AG20443 (cell line): ENCODE measurements at places on chromosomes 7 and 10.
A peak's percentile ranks its signal among the peaks of the same experiment; 100 is the strongest.

- DNase-seq = no peak
Measured at GRCh38 chr7:41351091-41351490, 351.8 kb downstream of the INHBA start.

DNA sequence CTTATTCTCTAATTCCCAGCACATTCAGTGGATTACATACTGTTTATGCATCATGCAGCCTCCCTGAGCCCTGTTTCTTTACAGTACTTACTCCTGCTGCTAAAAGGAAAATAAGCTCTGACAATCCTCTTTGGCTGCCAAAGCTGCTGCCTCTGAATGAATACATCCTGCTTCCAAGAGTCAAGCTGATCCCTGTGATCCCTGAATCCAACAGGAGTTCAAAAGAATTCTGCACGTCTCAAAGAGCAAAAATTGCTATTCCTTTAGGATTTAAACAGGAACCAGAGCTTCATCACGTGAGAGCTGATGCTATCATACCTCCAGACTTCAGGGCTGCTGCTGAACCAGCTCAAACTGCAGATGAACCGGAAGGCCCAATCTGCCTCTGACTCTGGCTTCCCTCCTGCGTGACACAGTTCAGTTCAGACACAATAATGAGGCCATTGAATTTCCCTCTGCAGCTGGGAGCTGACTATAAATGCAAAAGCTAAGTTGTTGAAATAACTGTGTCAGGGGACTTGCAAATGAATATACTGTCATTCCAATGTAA, 851.0 kb upstream of the PHF14 start:
- DNase-seq = no peak

DNA sequence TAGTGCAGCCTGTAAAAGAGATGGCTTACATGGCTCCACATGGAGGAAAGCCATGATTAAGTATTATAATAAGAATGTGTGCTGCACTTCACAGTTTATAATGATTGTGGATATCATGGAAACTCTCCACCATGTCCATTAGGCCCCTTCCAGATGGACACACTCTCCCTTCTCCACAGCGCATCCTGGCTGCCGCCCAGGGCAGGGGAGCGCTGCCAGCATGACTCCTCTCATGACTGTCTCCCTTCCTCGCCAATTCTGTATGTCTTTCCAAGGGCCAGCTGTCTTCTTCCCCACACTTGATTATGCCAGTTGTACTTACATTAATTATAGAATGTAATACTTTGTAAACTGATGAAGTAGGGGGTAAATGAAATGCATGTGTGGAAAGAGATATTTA, 259.3 kb upstream of the TMEM72 start:
- peak; percentile 72 for DNase-seq

- no peak for DNase-seq
Measured at GRCh38 chr7:134465491-134465890, 6.6 kb upstream of the AKR1B1 start.

DNA sequence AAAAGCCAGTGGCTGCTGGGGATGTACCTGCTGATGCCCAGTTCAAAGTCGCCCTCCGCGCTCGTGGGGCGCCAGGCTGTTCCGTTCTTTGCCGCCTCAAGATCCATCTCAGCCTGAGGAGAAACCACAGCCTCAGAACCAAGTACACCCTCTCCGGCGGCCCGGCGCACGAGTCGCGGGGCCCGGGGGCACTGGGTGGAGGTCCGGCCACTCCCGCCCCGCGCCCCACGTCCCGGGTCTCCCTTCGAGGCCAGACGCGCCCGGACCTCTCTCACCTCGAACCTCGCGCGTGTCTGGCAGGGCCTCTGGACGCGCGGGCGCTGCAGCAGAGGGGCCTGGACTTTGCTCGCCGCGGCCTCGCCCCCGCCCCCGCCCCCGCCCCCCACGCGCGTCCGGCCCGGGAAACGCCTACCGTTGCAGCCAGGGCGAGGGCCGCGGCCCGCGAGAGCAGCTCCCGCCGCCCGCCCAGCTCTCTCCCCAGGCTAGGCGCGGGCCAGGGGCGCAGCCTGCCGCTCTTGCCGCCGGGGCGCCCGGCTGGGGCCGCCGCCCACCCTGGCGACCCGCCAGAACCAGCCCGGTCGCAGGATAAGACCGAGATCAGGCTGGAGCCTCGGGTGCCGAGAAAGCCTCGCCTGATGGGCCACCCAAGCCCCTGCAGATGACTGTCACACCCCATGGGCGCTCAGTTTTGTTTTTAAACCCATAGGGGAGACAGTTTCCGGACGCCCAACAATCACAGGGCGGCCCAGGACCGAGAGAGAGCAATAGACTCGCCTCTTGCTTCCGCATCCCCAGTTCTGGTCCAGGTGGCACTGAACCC, at the start of gene ABCB4:
ABCB4 (minus strand) TSS at position 322 of the 820 bp plus-strand sequence; CDS start at position 107, 215 bp downstream.
- DNase-seq = peak; percentile 42

DNA sequence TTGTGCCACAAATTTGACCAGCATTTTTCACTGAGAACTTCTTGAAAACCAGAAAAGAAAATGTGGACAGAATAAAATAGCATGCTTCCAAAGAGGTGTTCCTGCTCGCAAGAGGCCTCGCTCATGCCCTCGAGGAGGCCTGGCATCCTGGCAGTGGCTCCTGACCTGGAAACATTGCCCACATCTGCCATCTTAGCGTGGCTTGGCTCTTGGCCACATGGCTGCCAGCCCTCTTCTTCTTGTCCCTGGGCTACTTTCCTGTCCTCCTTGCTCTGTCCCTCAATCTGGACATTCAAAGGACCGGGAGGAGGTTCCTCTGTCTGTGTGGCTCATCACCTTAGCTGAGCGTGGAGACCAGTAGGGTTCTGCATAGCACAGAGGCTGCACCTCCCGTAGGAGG, 131.6 kb upstream of the TMEM72 start:
- no peak for DNase-seq

DNA sequence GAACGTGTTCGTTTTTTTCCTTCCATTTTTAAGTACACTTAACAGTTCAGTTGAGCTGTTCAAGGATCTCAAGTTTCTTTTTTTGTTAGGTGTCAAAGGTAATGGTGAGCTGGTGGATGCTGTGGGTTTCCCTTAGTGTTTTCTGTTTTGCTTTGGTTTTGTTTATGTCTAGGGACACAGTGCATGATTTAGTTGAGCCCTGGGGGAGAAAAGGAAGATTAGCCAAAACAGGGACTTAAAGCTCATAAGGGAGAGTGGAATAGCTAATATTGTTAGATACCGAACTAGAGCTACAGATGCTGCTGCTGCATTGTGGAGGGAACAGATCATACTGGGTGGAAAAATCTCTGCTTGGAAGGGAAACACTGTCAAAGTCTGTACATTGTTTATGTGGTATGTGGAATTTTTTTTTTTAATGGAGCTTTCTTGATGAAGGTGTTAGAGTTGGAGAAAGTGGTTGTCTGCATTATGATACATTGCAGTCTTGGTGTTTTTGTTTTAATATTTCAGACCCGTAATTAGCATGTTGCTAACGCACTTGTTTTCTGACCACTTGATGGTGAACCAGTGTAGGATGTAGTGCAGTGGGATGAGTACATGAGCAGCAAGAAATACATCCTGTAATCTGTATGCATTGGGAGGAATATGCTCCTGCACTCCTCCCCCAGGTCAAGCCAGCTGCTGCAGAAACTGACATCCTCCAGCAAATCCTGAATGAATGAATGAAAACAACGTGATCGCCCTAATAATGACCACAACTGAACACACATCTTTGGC, 2.1 kb downstream of the GLCCI1 start:
- DNase-seq = no peak

DNA sequence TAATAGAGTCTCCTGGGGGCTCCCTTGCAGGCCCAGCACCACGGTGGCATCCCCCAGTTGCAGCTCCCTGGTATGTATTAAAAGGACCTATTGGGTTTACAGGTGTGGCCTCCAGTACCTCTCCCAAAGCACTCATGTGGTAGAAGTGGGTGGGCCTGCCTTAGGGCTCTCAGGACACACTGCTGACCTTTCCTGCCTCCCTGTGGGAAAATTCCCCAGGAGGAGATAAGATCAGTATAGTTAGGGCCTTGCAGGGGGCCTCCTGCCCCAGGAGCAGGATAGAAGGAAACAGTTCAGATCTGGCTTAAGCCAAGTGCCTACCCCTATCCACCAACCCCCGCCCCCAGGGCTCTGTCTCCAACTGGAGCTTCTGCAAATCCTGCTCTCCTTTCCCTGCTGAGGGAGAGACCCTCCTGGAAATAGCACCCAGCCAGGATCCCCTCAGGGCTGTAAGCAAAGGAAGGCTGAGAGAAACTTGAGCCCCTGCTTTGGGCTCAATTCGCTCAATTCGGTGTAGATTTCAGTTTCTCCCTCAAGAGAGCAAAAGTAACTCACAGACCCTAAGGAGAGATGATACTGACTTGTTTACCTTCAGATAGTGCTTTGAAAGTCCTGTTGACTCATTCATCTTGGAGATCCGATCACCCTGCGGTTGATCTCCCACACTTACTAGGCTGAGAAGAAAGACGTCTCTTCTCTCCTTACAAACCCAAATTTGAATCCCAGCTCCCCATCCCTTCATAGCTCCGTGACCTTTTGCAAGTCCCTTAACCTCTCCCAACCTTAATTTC, 130.6 kb downstream of the WDR11 start:
- DNase-seq = no peak

- DNase-seq = peak; percentile 75
Measured at GRCh38 chr10:59006511-59007306, 169.7 kb upstream of the PHYHIPL start.

GRCh38 chr7:78039790-78040776, 241.5 kb downstream of the PHTF2 start:
- DNase-seq = peak; percentile 21

GRCh38 chr10:133274751-133275683, 1.7 kb downstream of the ADAM8 start:
- no peak for DNase-seq

GRCh38 chr10:34024282-34024681, 689.8 kb upstream of the NRP1 start:
- DNase-seq = no peak

DNA sequence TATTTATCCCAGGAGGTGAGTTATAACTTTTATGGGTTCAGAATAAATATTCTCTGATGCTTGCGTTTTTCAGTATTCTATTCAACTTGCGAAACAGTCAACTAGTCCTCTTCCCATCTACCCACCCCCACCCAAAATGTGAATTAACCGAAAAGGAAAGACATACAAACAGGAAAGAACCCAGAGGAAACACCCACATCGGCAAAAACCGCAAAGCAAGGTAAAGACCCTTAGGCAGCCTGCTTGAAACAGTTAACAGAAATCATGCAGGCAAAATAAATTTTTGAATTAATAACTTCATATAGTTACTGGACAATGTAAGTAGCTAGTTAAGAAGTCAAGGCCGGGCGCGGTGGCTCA, 5.4 kb downstream of the ZC3HAV1 start:
- no peak for DNase-seq

- DNase-seq = no peak
Measured at GRCh38 chr10:5932345-5932744, 42.3 kb downstream of the FBH1 start.

- no peak for DNase-seq
Measured at GRCh38 chr10:28963539-28964221, 286.4 kb downstream of the BAMBI start.

- no peak for DNase-seq
Measured at GRCh38 chr10:60123668-60124067, 217.3 kb upstream of the CCDC6 start.

DNA sequence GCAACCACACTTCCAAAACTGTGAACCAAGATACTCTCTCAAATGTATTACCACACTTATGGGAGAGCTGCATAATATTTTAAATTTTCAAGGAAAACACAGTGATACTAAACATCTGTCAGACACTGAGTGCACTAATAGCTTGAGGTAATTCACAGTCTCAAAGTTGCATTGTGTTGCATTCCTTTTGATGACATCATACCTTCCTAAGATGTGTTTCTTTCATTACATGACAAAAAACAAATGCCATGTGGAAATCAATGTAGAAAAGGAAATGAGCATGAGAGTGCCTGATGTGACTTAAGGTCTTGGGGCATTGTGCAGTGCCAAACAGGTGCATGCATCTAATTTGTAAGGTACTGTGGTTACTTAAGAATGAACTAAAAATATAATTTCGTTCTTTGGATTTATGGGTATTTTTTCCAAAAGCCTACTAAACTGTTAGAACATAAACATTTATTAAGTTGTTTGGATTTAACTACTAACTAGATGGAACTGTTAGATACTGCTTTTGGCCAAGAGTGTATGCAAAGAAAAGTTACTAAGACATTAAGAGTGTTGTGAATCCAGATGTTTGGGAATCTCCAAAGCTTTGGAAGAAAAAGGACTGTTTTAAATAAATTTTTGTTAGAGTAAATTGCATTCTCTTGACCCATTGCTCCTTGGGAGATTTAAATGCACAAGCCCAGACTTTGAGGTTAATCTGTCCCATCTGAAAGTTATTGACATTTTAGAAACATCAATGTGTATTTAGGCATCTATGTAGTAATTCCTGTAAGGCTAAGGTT, 496.2 kb upstream of the SEMA3D start:
- peak; percentile 19 for DNase-seq

DNA sequence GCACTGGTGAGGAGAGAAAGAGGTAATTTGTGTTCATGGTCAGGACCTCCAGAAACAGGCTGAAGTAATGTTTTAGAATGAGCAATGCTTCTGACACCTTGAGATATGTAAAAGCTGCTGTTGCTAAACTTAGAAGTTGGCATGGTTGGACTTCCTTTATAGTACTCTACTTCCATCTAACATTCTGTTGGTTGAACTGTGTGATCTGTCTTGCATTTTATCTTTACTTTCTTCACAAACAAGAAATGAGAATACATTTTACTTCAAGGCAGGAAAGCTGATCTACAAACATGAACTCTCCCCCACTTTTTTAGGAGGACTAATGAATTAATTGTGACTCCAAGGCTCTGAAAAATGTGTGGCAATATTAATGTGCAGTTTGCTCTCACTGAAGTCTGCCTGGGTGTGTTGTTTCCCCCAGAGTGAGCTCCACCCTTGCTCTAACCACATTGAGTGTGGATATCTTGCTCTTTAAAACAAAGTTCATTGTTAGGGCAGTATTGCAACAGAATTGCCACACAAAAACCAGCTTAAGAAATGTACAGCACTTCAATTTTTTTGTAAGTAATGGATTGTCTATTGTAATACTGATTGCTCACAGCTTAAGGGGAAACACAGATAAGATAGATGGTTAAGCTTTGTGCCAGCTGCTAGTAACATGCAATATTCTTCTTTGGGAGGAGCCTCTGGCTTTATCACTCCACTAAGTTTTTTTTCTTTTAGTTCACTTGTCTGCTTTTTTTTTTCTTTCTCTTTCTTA, 69.0 kb downstream of the ADD3 start:
- DNase-seq = peak; percentile 69

GRCh38 chr10:122290833-122291532, 19.9 kb downstream of the BTBD16 start:
- no peak for DNase-seq

GRCh38 chr7:2405201-2405600, 1.8 kb downstream of the CHST12 start:
- DNase-seq = no peak

GRCh38 chr7:112858838-112859237, 68.6 kb upstream of the TMEM168 start:
- DNase-seq = no peak

DNA sequence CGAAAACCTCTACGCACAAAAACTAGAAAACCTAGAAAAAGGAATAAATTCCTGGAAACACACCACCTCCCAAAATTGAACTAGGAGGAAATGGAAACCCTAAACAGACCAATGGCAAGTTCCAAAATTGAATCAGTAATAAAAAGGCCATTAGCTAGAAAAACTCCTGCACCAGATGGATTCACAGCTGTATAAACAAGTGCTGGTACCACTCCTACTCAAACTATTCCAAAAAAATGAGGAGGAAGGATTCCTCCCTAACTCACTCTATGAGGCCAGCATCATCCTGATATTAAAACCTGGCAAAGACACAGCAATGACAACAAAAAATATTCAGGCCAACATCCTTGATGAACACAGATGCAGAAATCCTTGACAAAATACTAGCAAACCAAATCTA, 228.2 kb downstream of the CHRM2 start:
- DNase-seq = no peak

- no peak for DNase-seq
Measured at GRCh38 chr7:96055717-96056116, 266.2 kb downstream of the SLC25A13 start.
